ENCODE measurements at places on chromosomes 11 and 22.

DNA sequence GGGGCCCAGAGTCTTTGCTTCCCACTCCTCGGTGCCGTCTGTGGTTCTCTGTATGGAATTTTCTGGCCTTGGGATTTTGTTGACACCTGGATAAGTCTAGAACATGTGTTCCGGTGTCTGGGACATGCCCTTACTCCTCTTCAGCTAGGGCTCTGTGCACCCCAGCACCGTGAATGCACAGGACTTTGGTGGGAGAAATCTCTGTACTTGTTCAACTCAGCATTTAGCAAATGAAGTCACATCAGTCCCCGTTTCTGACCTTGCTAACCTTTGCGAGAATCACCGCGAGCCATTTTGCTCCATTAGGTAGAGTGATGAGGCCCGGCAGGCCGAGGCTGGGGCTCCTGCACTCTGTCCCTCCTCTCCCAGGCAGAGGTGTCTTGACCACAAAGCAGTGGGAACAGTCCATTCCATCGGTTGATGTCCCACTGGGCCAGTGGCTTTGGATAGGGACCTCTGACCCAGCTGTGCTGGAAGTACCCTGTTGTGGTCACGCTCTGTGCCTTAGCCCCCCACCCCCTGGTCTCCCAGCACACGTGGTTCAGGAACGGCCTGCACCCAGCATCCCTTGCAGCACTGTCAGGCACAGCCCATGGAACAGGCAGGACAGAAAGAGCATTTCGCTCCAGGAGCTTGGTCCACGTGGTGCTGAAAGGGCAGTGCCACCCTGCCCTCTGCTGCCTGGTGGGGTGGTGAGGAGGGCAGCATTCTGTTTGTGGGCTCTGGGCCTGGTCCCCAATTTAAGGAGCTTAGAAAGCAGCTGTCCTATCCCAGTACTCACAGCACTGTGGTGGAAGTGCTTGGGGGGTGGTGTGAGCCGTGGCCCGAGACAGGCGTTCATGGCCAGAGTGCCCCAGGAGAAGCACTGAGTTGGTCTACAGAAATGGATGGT lies 73.4 kb downstream of the MED15 start:
- DNase-seq, result no peak

GRCh38 chr11:107840129-107840484 lies 18.5 kb downstream of the SLC35F2 start:
- no peak for DNase-seq

DNA sequence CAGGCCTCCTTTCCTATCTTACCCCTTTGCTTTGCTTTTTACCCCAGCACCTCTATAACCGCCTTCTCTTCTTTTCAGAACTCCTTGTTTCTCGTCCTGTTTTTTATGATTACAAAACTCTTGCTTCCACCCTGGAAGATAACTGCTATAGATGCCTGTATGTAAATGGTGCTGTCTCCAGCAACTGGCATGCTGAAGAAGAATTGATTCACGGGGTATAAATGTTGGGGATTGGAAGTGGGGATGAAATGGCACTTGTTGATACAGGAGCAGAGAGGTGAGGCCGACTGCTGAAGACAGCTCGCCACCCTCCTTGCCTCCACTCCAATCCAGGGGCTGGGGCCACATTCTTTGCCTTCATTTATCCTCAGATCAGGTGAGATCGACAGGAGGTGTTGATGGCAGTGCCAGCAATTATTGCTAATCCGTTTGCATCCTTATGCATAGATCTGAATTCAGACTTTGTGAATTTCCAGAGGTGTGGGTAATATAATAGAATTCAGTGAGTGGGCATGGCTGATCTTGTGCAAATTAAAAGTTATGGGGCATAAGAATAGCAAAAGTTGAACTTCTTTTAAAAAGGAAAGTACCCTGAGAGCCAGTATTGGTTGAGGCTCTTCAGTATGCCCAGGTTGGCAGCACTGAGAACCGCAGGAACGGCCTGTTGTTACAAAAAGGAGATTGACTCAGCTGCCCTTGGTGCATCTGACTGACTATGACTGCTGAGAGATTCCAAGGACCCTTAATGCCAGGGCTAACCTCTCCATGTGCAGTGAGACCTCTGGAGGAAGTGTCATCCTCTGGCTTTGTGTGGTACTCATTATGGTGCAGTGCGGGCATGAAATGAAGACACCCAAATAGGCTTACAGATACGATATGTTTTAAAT lies 5.3 kb downstream of the NEAT1 start:
- no peak for DNase-seq

DNA sequence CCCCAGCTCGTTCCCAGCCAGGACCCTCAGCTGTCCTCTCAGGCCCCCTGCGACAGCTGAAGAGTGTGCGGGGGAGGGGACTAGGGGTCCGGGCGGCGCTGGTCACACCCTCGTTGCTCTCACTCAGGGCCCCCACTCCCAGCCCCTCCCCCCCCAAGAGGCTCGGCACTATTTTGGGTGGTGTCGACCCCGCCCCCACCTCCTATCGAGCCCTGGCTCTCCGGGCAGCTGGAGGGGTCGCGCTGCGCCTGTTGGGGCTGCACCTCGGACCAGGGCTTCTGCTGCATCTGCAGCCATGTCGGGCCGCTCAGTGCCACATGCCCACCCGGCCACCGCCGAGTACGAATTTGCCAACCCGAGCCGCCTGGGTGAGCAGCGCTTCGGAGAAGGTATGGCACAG lies at the start of gene HSPB2:
TSS of gene HSPB2 (plus strand) at position 200 of the 400 bp plus-strand sequence. CDS start at position 296, 96 bp downstream.
- DNase-seq, result no peak

- peak; percentile 84 for DNase-seq
Observed at GRCh38 chr11:65593518-65594414, 1.8 kb downstream of the KCNK7 start.

GRCh38 chr11:7600205-7600775 lies 73.0 kb downstream of the CYB5R2 start:
- no peak for DNase-seq

GRCh38 chr22:22761606-22761962 lies 117.2 kb downstream of the GGTLC2 start:
- DNase-seq, result no peak

DNA sequence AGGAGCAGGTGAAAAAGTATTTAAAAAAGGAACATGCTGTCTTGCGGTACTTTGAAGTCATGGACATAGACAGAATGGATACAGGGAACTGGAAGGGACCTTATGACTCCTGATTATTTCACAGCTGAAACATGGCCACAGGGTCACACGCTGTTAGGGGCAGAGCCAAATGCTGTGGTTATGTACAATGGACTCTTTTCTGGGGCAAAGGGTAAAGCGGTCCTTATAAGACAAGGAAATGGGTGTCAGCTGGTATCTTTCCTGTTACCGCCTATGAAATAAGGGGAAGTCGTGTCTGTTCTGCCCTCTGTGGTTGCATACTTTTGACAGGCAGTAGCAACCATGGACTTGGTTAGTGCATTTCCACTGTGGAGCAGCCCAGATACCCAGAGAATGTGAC lies 12.8 kb upstream of the ST14 start:
- no peak for DNase-seq

GRCh38 chr22:44930016-44930710 lies 79.6 kb downstream of the PHF21B start:
- no peak for DNase-seq

GRCh38 chr11:10243896-10244575 lies 50.0 kb downstream of the SBF2 start:
- DNase-seq, result no peak

- DNase-seq, result no peak
Observed at GRCh38 chr11:80587906-80588305, 1147.1 kb upstream of the TENM4 start.

DNA sequence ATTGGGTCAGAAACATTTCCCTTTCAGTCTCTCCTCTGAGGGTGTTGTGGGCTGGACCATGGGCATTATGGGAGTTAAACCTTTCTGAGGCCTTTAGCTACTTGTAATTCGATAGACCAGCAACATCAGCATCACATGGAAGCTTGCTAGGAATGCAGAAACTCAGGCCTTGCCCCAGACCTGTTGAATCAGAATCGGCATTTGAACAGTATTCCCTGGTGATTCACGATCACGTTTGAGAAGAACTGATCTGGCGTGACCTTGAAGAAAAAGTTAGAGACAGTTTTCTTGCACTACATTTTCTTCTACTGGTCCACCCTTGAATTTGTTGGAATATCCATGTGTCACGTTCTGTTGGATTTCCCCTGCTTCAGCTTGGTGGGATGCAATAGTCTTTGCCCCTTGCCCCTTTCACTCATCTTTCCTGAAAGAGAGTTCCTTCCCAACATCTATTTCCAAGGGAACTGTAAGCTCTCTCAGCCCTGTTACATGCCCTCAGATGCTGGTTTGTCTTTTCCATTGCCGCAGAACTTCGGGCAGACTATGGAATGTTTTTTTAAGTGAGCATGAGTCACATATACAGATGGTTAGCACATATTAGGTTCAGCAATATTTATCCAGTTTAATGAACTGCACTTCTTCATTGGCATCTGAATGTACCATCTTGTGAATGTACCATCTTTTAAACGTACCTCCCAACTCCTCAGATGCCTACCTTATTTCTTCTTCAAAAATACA lies 23.9 kb downstream of the EHF start:
- DNase-seq, result no peak

DNA sequence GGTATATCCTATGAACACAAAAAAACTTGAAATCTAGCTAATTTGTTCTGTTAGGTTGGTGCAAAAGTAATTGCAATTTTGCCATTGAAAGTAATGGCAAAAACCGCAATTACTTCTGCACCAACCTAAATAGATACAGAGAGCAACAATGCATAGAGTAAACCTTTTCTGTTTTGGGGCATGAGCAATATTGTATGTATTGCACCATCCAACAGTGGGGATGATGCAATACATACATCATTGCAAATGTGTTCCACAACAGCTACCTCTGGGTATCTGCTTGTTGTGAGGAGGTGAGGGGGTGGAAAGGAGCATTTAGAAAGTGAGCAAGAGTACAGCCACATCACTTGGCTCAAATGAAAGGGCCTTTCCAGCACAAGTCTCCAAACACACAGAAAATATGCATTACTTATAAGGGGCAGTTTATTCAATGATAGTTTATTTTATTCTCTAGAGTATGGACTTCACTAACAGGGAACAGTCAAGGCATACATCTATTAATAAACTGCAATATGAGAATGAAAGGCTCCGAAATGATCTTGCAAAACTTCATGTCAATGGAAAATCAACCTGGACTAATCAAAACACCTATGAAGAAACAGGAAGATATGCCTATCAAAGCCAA lies 77.3 kb downstream of the DEUP1 start:
- DNase-seq, result no peak
